ENCODE measurements at places on chromosomes 1 and 21.

DNA sequence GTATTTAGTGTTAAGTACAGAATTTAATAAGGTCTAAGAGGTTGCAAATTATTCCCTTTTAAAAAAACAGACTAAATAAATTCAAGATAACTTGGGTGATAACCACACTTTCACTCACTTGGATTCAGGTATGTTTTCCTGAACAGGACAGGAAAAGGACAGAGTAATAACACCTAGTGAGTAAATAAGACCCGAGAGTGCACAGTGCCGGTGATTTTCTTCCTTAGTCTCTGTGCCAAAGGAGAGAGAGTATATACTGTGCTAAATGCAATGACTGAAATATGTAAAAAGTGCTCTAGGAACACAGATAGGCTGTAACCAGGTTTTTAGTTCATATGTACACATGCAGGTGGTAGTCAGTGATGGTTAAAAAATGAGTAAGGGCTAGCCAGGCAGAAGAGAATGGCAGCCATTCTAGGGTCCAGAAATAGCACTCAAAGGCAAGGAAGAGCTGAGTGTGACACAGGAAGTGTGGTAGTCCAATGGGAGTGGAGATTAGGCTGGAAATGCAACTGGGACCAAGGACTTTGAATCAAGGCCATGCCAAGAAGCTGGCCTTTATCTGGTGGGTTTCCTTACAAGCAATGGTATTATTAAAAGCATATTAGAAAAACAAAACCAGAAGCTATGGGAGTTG is 58.1 kb downstream of the NRIP1 start:
- DNase-seq: no peak

- DNase-seq: peak; percentile 84
These were observed 110.4 kb downstream of the PPIAL4G start for GRCh38 chr1:148372731-148373130.

GRCh38 chr1:47931395-47931794 is 65.8 kb downstream of the TRABD2B start:
- no peak for DNase-seq

DNA sequence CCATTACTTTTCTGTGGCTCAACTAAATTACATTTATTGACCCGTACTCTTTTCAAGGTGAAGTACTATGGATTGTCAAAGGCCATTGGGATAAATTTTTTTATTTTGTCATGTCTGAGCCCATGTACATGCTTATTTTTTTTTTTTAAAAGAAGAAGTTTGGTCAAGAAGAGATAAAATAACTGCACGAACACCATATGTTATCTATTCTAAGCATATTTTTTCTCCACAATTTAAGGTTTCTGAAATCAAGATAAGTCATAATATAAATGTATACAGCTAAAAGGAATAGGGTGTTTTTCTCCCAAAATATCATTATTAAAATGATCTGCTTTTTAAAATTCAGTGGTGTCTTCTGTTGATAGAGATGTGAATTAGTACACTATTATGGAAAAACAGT is 35.0 kb upstream of the SH2D1B start:
- no peak for DNase-seq

DNA sequence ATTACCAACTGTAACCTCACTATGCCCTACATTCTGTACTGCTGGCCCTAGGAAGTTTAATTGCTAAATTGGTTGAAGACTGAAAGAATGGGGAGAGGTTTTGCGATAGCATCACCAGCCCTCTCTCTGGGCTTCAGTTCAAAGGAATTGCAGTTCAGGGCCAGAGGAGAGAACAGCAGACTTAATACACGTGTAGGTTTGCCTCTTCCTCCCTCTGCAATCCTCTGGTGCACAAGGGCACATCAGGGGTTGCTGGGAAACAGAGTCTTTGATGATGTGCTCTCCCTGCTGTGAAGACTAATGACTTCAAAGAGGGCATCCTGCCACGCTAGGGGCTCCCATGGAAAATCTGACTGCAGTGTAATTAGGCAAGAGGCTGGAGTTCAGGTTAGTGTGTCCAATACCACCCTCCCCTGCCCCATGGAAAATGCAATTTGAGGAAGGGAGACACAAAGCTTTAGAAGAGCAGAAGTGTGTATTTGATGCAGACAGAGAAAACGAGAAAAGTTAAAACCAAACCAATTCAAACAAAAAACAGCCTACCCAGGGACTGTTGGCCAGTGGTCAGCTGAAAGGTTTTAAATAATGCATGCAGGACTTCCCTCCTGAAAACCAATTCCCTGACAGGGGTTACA is 167.9 kb downstream of the ASTN1 start:
- no peak for DNase-seq

DNA sequence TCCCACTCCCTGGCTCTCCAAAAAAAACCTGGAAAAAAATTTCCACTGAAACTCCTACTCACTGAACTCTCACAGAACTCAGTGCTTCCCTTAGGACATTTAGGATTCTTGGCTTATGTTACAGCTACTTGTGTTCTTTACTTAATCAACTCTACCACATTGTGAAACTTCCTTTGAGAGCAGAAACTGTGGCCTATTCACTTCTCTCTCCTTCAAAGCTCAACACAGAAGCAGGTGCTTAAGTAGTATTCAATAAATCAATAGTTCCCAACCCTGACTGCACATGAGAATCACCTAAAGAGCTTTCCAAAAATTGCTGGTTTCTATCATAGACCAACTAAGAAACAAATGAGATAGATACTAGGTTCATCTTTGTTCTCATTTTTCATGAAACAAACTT is 67.9 kb upstream of the DMRTA2 start:
- no peak for DNase-seq

- DNase-seq: no peak
These were observed 24.0 kb downstream of the TCEA3 start for GRCh38 chr1:23400324-23401114.

- DNase-seq: no peak
These were observed 4.6 kb upstream of the CMPK1 start for GRCh38 chr1:47328992-47329391.

GRCh38 chr1:221897321-221897721 is 155.4 kb upstream of the DUSP10 start:
- no peak for DNase-seq

GRCh38 chr1:65512967-65513780 is 92.7 kb downstream of the LEPR start:
- DNase-seq: no peak

DNA sequence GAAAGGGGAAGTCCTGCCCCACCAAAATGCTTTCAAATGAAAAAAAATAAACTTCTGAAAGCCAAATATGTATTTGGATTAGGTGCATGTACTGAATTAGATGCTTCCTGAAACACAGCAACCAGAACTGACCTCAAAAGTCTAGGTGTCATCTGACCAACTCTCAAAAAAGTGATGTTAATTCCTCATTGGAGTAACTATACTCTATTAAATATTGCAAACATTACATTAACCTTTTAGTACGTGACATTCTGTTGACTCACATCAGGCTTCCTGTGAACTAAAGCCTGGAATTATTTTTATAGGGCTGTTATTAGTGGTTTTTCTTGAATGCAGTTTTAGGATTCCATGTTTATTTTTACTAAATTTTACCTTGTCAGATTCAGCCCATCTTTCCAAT is 73.5 kb downstream of the ASTN1 start:
- no peak for DNase-seq

DNA sequence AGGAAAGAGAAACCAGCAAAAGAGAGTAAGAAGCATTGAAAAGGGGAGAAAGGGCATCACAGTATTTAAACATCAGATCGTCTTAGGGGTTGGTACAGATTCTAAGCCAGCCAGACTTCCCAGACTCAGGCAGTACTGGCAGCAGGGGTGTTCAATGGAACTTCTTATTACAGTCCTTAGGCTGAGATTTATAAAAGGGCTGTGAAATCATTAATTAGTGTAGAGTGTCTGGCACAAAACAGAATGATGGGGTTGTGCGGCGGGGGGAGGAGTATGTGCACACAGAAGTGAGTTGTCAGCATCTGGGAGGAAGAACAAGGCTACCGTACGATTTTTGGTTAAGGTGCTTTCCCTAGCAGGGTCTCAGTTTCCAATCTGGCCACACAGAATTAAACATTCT is 38.2 kb downstream of the ARHGEF11 start:
- no peak for DNase-seq

DNA sequence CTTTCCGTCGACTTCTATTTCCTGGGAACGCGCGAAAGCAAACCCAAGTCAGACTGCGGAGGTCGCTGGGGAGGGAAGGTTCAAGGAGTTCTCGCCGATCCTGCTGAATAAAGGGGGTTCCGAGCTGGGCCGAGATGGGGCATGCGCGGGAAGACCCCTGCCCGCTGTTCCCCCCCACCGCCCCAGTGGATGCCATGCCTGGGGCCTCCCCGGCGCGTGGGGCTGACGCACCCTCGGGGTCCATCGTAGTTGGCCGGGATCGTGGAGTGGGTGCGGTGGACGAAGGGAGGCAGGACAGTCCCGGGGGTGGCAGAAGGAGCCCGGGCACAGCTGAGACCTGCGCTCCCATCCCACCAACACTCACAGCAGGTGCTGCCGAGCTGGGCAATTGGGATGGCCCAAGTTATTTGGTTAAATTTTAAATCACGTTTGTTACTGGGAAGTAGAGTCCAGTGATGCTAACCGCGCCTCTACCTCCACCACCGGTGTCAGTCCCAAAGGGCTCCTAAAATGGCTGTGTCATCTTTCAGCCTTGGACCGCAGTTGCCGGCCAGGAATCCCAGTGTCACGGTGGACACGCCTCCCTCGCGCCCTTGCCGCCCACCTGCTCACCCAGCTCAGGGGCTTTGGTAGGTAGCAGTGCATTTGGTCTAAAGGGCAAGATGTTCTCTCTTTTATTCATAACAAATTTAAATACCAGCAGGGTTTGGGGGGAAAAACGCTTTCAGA is 801 bp downstream of the MX1 start:
- no peak for DNase-seq

GRCh38 chr1:53303726-53304515 is 23.9 kb downstream of the LRP8 start:
- DNase-seq: no peak

DNA sequence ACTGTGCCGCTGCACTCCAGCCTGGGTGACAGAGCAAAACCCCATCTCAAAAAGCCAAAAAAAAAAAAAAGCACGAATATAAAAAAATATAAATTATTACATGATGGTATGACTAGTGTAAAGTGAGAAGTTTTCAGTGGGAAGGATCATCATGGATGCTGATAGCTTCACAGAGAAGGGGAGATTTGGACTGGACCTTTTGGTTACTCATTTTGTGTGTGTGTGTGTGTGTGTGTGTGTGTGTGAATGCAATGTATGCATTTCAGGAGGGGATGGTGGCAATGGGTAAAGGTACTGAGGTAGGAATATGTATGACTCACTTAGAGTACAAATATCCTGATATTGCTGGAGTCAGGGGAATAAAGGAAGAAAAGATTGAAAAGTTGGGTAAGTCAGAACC is 22.7 kb upstream of the SDE2 start:
- no peak for DNase-seq

DNA sequence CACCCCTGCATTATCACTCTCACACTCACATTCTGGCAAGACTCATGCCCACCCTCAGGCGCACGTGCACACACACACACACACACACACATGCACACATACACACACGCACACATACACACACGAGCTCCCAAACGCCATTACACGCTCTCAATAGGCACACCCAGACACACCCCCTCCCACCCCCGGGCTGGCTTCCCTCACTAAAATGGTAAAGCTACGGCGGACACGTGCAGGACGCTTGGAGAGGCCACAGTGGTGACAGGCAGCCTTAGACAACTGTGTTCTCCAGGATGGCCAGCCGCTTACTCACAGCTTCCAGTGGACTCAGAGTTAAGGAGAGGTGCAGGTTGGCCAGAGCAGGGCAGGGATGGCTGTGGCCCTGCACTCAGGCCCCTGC is 10.1 kb downstream of the MATN1 start:
- no peak for DNase-seq

DNA sequence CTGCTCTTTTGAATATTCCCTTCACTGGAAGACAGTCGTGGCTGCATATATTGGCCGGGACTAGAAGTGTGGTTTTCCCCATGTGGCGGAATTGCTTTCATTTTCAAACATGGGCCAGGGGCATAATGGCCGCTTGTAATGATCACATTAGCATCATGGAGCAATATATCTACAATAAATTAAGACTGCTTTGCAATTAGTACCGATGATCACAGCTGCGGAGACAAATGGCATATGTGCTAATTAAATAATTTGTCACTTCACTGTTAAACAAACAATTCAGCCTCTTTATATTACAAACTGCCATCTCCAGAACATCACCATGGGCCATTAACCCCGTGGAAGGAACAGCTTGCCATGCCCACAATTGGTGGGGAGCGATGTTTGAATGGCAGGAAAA is 68.2 kb upstream of the OLIG2 start:
- DNase-seq: no peak

GRCh38 chr1:216034506-216034905 is 388.7 kb downstream of the USH2A start:
- DNase-seq: no peak

DNA sequence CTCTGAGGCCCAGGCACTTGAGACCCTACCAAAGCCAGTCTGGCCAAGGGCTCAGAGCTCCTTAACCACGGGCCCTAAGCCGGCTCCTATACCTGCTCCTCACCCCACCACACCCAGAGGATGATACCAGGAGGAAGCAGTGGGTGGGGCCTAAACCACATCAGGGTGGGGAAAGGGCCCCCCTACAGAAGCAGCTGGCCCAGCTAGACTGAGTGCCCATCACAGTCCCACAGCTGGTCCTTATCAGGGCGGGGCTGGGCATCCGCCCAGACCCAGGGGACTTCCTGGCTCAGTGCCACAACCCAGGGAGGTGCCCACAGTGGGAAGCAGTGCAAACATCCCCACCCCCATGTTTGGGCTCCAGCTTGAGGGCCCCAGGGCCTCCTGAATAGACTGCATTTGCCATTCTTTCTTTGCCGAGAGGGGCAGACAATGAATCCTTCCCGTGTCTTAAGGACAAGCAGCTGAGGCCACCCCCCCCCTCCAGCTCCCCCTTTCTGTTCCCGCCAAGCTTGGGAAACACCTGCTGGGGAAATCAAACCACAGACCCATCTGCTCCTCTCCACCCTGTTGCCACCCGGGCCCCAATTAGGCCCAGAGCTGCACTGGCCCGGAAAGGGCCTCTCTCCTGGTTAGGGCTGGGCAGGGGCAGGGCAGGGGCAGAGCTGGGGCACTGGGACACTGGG is 6.2 kb downstream of the E2F2 start:
- peak; percentile 69 for DNase-seq

- no peak for DNase-seq
These were observed 38.5 kb downstream of the DAB1 start for GRCh38 chr1:57385336-57385735.

GRCh38 chr1:53992085-53992874 is 25.7 kb downstream of the LDLRAD1 start:
- no peak for DNase-seq

DNA sequence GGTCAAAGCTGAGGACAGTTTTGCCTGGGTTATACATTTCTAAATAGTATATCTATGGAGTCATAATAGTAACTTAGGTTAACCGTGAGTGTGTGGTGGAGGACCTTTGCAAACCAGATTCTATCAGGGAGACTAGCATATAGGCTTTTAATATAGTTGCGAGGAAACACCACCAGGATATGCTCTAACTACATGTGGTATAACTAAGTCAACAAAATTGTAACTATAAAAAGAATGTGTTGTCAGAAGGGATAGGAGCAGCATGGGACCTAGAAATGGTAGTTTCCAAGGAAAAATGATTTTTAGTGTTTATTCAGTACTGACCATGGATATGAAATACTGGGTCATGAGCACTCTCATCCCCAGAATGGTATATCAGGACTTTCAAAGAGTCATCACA is 338.1 kb downstream of the TGFB2 start:
- DNase-seq: no peak

- no peak for DNase-seq
These were observed 268.7 kb upstream of the BEND5 start for GRCh38 chr1:49045371-49045770.
